ENCODE measurements at places on chromosomes 2 and 18.

- DNase-seq: peak; percentile 27
These were observed 228.6 kb upstream of the ID2 start for GRCh38 chr2:8452979-8453903.

DNA sequence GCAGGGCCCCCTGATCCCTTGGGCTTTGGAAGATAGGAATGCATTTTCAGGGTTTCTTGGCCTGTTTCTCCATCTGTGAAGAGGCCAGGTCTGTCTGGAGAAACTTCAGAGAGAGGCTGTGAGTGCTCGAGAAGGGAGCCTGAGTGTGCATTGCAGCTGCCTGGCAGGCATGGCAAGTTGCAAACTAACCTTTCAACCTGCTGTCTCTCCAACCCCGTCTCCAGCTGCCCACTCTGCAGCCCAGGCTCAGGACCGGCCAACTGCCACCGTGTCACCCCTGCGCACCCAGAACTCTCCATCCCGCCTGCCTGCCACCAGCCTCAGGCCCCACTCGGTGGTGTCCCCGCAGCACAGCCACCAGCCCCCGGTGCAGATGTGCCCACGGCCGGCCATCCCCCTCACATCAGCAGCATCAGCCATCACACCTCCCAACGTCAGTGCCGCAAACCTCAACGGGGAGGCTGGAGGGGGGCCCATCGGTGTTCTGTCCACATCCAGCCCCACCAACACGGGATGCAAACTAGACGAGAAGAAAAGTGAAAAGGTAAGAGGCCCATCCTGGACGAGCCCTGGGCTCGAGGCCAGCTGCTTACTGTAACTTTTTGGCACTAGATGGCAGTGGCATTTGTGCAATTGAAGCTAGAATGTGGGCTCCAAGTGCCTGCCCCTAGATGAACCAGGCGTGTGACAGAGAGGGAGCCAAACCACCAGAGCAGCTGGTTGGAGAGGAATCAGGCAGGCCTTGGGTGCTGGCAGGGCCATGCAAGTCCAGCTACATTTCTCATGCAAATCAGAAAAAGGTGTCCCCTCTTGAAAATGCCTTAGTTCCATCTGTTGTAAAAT lies 164.6 kb downstream of the SEPTIN10 start:
- peak; percentile 87 for DNase-seq

- DNase-seq: peak; percentile 54
These were observed 14.0 kb downstream of the TNS1 start for GRCh38 chr2:217988840-217989204.

DNA sequence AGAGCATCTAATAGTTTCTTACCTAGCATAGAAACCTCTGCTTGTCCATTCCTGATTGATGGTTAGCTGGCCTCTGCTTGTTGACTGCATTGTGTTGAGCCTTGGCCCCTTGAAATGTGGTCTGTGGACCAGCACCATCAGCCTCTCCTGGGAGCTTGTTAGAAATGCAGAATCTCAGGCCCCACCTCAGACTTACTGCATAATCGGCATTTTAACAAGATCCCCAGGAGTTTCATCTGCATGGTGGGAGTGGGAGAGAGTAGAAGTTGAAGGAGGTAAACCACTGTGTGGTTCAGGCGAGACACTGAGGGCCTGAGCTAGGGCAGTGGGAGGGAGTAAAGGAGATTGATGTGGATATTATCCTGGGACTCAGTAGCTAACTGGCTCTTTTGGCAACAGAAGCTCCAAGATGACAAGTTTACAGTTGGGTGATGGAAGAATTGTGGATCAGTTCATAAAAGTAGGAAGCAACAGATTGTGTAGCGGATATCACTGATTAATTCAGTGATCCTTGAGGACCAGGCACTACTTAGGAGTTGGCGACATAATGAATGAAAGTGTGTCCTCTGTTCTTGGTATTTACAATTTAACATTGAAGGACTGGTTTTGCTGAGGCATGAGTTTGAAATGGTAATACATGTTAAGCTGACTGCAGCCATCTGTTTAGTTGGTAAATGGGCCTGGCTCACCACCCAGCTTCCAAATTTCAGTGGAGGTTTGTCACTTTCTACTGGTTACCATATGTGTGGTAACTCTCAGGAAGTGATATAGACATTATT lies 20.9 kb downstream of the PHLPP1 start:
- no peak for DNase-seq

- no peak for DNase-seq
These were observed 67.9 kb upstream of the TXNDC2 start for GRCh38 chr18:9817725-9818422.

DNA sequence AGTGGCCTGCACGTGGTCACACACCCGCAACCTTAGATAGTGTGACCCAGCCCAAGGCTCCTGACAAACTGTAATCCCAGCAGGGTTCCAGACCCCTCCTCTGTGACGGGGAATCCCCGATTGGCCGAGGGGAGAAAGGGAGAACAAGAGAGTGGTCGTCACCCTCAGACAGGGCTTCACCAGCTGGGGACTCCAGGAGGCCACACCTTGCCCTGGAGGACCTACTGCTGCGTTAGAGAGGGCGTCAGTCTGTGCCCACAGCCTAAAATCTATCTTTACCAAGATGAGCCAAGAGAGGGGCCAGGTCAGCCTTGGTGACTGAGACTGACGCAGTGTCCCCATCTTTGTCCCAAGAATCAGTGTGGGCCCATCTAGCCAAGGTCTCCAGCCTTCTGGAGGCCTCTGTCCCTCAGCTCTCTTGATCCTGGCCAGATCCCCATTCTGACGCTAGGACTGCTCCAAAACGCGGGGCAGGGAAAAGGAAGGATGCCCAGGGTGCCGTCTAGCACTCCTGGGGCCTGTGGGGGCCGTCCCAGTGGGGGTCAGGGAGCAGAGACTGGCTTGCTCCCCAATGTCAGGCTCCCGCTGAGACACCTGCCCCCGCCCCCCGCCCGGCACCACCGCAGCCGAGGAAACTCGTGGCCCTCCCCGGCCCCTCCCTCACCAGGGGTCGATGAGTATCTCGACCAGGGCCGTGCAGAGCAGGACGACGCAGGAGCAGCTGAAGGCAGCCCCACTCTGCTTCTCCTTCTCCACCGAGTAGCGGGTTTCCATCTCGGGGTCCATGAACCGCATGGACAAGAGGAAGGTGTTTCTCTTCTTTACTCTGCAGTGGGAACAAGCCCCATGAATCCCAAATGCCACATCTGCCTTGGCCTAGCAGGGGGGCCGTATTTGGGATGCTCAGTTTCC lies 40.9 kb downstream of the CENPO start:
- DNase-seq: no peak

DNA sequence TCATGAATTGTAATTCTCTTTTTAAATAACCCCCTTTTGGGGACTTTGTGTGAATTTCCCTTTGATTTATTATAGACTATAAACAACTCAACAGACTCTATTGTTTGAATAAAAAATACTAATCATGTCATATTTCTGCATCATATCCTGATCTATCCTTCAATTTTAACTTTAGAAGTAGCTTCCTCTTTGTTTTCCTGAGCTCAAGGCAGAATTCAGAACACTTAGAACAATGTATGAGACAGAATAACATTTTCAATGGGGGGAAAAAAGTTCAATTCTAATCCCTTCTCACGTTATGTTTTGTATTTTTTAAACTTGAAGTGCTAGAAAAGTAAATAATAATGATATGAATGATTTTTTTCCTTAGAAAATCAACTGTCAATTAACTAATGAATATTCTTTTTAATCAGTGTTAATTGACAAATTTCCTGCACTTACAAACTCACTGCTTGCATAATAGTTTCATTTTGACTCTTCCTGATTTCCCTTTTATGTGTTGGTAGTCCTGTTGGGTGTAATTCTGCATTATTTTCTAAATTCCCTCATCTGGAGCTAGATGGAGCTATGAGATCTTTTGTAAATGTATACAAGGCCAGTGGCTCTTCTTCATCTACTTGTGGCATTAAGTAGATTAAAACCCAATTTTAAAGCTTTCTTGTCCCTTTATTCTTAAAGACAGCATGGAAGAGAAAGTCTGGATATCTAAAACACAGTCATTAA lies 326.1 kb downstream of the PARD3B start:
- peak; percentile 69 for DNase-seq

DNA sequence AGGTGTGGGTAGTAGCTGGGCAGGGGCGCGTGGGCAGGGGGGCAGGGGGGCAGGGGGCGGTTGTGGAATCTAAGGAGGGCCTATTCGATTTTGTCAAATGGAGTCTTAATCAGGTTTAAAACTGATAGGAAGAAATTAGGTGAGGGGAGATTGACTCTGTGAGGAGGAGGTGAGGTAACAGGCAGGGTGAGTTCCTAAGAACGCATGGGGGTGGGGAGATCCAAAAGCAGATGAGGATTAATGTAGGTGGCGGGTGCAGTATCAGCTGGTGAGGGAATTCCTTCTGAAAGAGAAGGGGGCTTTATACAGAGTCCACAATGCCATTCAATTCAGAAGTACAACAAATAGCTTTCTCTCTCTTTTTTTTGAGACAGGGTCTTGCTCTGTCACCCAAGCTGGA lies 72.7 kb downstream of the CAB39 start:
- no peak for DNase-seq

DNA sequence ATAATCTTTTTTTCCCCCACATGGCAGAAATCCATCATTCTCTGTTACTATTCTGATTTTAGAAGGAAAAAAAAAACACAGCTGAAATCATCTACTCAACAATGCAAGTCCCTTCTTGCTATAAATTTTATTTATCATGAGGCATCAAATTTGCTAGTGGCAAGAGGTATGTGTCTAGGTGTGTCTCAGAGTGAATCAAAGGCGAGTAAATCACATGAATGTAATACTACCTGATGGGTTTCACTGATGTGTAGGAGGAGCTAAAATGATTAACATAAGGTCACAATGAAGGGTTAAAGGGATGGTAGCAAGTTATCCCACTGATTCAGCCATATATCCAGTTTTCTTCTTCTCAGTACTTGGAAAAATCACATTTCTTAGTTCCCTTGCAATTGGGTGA lies 24.5 kb upstream of the PELI1 start:
- no peak for DNase-seq

DNA sequence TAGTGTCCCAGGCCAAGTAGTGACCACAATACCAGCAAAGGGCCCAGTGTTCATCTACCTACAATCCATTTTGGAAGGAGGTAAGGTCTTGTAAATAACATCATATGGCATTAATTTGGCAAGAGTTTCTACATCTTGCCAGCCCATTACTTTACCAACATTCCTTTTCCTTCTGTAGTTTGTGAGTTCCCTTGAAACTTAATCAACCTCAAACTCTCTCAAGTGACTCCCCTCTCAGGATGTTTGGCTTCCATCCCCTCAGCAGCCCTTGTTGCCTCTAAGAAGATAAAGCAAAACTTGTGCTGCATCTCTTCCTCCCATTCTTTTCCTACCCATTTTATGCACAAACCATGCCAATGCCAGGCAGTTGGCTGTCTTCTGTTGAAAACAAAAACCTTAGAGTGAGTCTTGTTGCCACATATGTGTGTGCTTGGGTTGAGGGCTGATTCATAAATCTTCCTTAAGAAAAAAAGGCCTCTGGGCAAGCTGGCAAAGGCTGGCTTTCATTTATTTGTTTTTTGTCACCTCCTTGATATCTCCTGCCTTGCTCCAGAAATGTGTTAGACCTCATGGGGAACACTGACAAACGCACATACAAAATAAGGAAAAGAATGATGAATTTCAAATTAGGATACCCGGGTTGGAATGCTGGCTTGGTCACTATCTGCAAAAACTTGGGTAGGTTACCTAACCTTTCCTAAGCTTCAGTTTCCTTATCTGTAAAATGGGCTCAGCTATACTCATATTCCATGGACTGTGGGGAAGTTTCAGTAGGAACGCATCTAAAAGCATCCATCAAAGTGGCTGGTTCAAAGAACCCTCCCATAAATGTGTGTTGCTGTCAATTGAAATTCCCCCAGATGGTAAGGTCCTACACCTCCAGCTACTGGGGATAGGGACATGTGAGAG lies 29.4 kb upstream of the ST3GAL5 start:
- DNase-seq: peak; percentile 46

DNA sequence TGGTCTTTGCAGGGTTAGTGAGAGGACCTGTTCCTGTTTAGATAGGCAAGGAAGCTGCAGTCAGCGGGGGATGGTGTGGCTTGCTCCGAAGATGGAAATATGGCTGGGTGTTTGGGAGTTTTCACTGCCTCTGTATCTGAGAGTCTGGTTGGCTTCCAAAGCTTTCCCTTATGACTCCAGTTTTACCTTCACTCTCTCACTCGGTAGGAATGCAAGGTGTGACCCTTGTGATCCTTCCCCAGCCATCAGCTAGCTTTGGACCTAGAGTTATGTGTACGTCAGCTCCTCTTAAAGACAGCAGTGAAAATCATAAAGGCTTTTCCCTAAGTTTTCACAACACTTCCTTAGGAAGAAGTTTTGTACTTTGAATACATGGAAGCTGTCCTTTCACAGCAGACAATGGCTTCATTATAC lies 35.5 kb upstream of the TMEM87B start:
- DNase-seq: no peak

- no peak for DNase-seq
These were observed 276.4 kb downstream of the HRH4 start for GRCh38 chr18:24736662-24737330.

Measured in AG10803 (cell line).